Naive thymus-derived CD4-positive, alpha-beta T cell (primary cell): ENCODE measurements at places on chromosomes 4 and X. TPM values are rescaled to one million over a fixed set of nuclear protein-coding genes. Genes with fewer than 3 reads are reported as not detected.

DNA sequence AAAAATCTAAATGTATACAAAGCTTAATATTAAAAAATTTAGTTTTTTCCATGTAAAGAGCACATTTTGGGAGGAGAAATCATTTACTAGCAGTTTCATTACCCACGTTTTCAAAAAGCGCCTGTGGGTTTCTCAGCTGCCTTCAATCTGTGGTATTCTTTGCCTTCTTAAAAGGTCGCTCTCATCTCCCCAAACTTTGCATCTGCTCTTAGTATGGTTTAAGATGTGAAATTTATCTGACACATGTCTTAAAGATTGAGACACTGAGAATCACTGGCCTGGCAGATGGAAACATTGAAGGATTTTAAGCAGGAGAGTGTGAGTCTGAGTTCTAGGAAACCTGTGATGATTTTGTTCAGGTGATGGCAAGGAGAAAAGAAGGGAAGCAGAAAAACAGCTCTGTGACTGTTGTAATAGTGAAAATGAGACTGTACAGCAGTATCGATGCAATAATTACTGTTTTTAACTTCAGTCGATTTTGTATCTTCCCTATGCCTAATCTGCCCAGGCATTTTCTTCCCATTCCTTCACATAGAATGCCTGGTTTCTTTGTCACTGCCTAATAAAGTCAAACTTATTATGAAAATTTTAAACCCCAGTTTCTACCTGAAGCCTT lies 75.9 kb downstream of the PAQR3 start:
- no peak overlapping the region for H3K27ac ChIP-seq
- H3K4me1 ChIP-seq = no peaks in the 10 kb centered on the region
- no peak for DNase-seq
- H3K36me3 ChIP-seq = no peaks in the 10 kb centered on the region
- no peaks in the 10 kb centered on the region for H3K27me3 ChIP-seq
- H3K4me3 ChIP-seq = no peak overlapping the region

DNA sequence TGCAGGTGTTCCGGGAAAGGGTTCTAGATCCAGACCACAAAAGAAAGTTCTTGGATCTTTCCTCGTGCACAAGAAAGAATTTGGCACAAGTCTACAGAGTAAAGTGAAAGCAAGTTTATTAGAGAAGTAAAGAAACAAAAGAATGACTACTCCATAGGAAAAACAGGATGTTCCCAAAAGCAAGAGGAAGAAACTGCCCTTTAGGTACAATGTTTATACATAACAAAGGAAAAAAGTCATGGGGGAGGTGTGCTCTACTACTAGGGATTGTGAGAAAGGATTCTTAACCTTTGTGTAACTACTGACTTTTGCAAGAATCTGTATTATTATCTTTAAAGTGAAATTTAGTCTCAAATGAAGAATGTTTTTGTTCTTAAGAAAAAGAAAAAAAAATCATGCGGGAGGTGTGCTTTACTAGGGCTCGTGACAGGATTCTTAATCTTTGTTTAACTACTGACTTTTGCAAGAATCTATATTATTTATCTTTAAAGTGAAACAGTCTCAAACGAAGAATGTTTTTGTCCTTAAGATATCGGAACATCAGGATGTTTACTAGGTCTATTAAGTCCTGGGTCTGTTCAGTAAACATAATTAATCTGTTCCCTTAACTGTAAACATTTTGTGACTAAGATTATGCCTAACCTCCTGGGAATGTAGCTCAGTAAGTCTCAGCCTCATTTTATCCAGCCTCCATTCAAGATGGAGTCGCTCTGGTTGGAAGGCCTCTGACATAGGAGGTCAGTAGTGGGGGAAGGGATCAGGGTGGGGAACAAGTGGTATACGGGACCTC lies 110.4 kb upstream of the BEND4 start:
- H3K4me3 ChIP-seq = no peak overlapping the region
- no peaks in the 10 kb centered on the region for H3K4me1 ChIP-seq
- no peaks in the 10 kb centered on the region for H3K27me3 ChIP-seq

- no peak overlapping the region for H3K4me3 ChIP-seq
- DNase-seq = no peak
- no peaks in the 10 kb centered on the region for H3K27me3 ChIP-seq
These were observed 50.6 kb downstream of the QRFPR start for GRCh38 chr4:121330180-121330665.

DNA sequence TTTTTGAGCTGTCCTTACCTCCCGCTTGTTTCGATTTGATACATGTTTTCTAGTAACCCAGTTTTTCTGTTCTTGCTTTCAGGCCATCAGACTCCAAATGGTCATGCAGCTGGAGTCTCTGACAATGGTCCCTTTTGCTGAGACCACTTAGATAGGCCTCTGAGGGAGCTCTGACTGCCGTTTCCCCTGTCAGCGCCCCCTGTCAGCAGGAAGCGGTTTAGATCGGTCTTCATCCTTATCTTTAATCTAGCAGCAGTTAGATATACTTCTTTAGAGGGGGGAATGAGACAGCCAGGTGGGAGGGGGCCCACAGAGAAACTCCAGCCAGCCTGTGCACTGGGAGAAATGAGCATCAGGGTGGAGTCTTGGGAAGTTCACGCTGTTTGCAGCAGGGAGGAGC lies 457.9 kb downstream of the GPAT3 start:
- H3K4me1 ChIP-seq = no peaks in the 10 kb centered on the region
- H3K36me3 ChIP-seq = no peaks in the 10 kb centered on the region
- DNase-seq = no peak
- H3K27me3 ChIP-seq = no peaks in the 10 kb centered on the region
- no peak overlapping the region for H3K4me3 ChIP-seq

The DSPP gene
- not detected for total RNA-seq

The CXCL6 gene
- total RNA-seq = not detected in 2 replicates

DNA sequence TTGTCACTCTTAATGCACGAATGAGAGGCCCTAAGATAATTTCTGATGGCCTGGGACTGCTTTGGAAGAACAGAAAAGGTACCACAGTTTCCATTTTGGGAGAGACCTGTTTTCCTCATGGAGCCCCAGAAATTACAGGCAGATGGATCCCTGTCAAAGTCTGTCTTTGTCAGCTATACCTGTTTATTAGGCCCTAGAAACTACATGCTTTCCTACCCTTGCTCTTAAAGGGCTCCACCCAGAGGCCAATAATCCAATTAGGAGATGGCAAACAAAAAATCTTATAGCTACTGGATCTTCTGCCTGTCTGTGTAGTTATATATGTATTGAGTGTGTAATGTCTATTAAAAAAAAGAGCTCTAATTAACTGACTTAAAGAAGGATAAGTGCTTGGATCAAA lies 141.3 kb downstream of the NR3C2 start:
- H3K36me3 ChIP-seq = no peaks in the 10 kb centered on the region
- H3K27ac ChIP-seq = no peak overlapping the region
- H3K4me3 ChIP-seq = no peak overlapping the region

The IL15 gene
- 3.0 and 4.1 TPM in 2 replicates for total RNA-seq

The EREG gene
- total RNA-seq = 37.7 TPM

DNA sequence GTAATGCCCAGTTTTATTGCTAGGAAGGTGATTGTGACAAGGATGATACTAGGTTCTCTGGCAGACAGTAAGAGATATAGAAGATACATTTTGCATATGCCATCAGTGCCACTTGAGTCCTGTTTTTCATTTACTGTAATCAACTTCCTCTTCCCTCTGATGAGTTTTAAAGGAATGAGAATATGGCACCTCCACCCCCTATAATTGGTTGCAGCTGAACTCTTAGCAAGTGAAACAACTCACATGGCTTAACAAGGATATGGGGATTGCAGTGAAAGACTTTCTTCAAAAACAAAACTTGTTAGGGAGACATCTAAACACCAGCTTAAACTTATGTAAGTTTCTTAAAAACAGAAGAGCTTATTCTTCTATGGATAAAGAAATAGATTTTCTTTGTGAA lies 90.0 kb downstream of the AREG start:
- H3K27me3 ChIP-seq = no peaks in the 10 kb centered on the region
- no peaks in the 10 kb centered on the region for H3K36me3 ChIP-seq
- no peak overlapping the region for H3K27ac ChIP-seq
- no peak for DNase-seq
- H3K4me3 ChIP-seq = no peak overlapping the region

- H3K4me1 ChIP-seq = no peaks in the 10 kb centered on the region
- DNase-seq = no peak
- H3K4me3 ChIP-seq = no peak overlapping the region
- no peaks in the 10 kb centered on the region for H3K36me3 ChIP-seq
- no peak overlapping the region for H3K27ac ChIP-seq
These were observed 184.0 kb upstream of the NEIL3 start for GRCh38 chr4:177125656-177126055.

The FREM3 gene
- 0.61 TPM for total RNA-seq

DNA sequence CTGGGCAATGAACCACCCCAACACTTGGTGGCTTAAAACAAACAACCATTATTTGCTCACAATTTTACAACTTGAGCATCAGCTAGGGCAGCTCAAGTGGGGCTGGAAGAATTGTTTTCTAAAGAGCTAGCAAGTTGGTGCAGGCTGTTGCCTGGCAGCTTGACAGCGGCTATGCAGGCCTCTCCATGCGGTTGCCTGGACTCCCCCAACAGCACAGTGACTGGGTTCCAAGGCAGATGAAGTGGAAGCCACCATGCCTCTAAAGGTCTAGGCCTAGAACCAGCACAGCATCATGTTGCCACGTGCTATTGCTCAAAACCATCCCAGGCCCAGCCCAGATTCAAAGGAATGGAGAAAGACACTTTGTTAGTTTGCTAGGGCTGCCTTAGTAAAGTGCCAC lies 114.8 kb downstream of the BCOR start:
- no peak overlapping the region for H3K27ac ChIP-seq
- H3K4me3 ChIP-seq = no peak overlapping the region
- no peaks in the 10 kb centered on the region for H3K4me1 ChIP-seq
- H3K27me3 ChIP-seq = no peaks in the 10 kb centered on the region
- no peaks in the 10 kb centered on the region for H3K36me3 ChIP-seq
- DNase-seq = no peak

The BMP3 gene
- total RNA-seq = not detected

GRCh38 chr4:12439633-12440305 lies 1011.1 kb upstream of the HS3ST1 start:
- no peaks in the 10 kb centered on the region for H3K27me3 ChIP-seq
- no peaks in the 10 kb centered on the region for H3K4me1 ChIP-seq
- H3K36me3 ChIP-seq = no peaks in the 10 kb centered on the region
- no peak overlapping the region for H3K4me3 ChIP-seq
- no peak for DNase-seq
- H3K27ac ChIP-seq = no peak overlapping the region

GRCh38 chr4:104492183-104492771 lies 2.4 kb downstream of the CXXC4 start:
- H3K27me3 ChIP-seq = peaks cover 18% of the 10 kb centered on the region
- H3K4me3 ChIP-seq = no peak overlapping the region
- peaks cover 13% of the 10 kb centered on the region for H3K4me1 ChIP-seq
- DNase-seq = no peak

The LRP2BP gene
- 1.7 TPM for total RNA-seq

The CFAP47 gene
- not detected for total RNA-seq

The FRAS1 gene
- total RNA-seq = not detected in 2 replicates

The GASK1B gene
- total RNA-seq = not detected in 2 replicates

- H3K27me3 ChIP-seq = no peaks in the 10 kb centered on the region
- H3K4me3 ChIP-seq = no peak overlapping the region
- H3K27ac ChIP-seq = no peak overlapping the region
- H3K36me3 ChIP-seq = no peaks in the 10 kb centered on the region
- DNase-seq = no peak
- no peaks in the 10 kb centered on the region for H3K4me1 ChIP-seq
These were observed 67.0 kb downstream of the SLC7A11 start for GRCh38 chr4:138174981-138175794.

- peak overlapping the region; percentile 94 for H3K27ac ChIP-seq
- no peaks in the 10 kb centered on the region for H3K27me3 ChIP-seq
- peak overlapping the region; percentile 70 for H3K4me3 ChIP-seq
- peaks cover 37% of the 10 kb centered on the region for H3K4me1 ChIP-seq
These were observed 482 bp downstream of the RNF4 start for GRCh38 chr4:2469192-2469984.

The GAGE2A gene
- not detected for total RNA-seq

- H3K36me3 ChIP-seq = no peaks in the 10 kb centered on the region
- peak within 1 kb of the TSS; percentile 61 for H3K4me3 ChIP-seq
- H3K27ac ChIP-seq = peak within 1 kb of the TSS; percentile 65
- DNase-seq = peak; percentile 88
- no peaks in the 10 kb centered on the region for H3K27me3 ChIP-seq
These were observed at the start of gene CCDC110 for GRCh38 chr4:185471235-185472102. Gene CCDC110 (minus strand): TSS chr4:185471733. CDS start chr4:185471683, 50 bp downstream.

DNA sequence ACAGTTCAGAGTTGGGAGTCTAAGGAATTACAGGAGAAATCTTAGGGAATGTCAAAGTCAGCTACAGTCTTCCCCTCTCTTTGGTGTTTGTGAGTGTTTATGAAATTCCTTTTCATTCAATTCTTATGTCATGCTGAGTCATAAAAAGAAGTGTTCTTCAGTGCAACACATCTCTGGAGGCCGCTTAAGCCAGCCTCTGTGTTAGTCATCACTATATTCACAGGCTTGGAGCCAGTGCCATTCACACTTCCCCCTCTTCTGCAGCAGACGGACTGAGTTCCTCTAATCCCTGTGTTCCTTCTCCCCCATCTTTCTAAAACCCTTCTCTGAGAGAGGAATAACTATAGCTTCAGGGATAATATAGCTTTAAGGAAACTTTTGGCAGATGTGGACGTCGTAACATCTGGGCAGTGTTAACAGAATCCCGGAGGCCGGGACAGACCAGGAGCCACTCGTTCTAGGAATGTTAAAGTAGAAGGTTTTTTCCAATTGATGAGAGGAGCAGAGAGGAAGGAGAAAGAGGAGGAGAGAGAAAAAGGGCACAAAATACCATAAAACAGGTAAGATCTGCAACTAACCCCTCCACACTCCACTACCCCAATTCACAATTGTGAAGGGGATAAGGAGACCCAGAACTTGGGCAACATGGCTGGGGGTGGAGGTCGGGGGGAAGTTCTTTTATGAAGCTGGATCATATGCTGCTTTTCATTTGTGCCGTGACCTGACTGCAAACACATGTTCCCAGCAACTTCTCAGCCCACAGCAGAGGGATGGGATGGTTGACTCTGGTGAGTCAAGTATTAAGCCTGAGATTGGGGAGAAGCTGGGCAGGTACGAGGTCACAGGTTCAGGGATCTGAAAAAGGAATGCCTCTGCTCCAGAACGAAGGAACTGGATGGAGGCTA lies at the start of gene SRPX2:
SRPX2 (plus strand) TSS at position 244 of the 905 bp plus-strand sequence. CDS start 2,124 bp downstream, outside the sequence.
- DNase-seq = no peak
- no peaks in the 10 kb centered on the region for H3K27me3 ChIP-seq
- no peaks in the 10 kb centered on the region for H3K36me3 ChIP-seq
- no peak within 1 kb of the TSS for H3K27ac ChIP-seq
- H3K4me1 ChIP-seq = no peaks in the 10 kb centered on the region

- no peaks in the 10 kb centered on the region for H3K36me3 ChIP-seq
- H3K4me3 ChIP-seq = no peak overlapping the region
- no peaks in the 10 kb centered on the region for H3K4me1 ChIP-seq
- no peak for DNase-seq
These were observed 120.8 kb downstream of the ADAMTS3 start for GRCh38 chr4:72448231-72448630.

The GPR119 gene
- not detected for total RNA-seq

- H3K27me3 ChIP-seq = no peaks in the 10 kb centered on the region
- no peaks in the 10 kb centered on the region for H3K36me3 ChIP-seq
- no peak overlapping the region for H3K27ac ChIP-seq
- no peaks in the 10 kb centered on the region for H3K4me1 ChIP-seq
- DNase-seq = no peak
These were observed 327.9 kb upstream of the VCX start for GRCh38 chrX:7514871-7515599.

The SMIM31 gene
- total RNA-seq = not detected

GRCh38 chr4:124945422-124945821 lies 232.9 kb upstream of the ANKRD50 start:
- no peak overlapping the region for H3K4me3 ChIP-seq
- no peaks in the 10 kb centered on the region for H3K4me1 ChIP-seq
- no peak for DNase-seq

The CDX4 gene
- not detected for total RNA-seq

The PIR gene
- 0.49 TPM for total RNA-seq

The ABCB7 gene
- 20.8 TPM for total RNA-seq
